ENCODE measurements at places on chromosomes 11 and 22.

DNA sequence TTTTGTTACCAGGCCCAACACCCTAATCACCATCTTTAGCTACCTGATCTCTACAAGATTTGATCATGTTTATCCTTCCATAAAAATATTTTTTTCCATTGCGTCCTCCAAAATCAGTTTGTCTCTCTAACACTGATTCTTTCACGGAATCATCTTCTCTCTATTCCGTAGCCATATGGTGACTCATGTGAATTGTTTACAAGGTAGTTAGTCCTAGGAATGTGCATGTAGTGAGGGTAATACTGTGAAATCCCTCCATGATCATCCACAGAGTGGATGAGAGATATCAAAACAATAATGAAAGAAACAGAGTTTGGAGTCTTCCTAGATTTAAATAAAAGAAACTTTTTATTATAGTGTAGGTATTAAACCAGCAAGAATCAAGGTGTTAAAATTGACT, 230.2 kb downstream of the METTL15 start:
- no peak for DNase-seq

GRCh38 chr11:83039566-83039965, 32.1 kb downstream of the RAB30 start:
- DNase-seq, result no peak

GRCh38 chr11:134592391-134592990, 180.4 kb upstream of the B3GAT1 start:
- peak; percentile 34 for DNase-seq

DNA sequence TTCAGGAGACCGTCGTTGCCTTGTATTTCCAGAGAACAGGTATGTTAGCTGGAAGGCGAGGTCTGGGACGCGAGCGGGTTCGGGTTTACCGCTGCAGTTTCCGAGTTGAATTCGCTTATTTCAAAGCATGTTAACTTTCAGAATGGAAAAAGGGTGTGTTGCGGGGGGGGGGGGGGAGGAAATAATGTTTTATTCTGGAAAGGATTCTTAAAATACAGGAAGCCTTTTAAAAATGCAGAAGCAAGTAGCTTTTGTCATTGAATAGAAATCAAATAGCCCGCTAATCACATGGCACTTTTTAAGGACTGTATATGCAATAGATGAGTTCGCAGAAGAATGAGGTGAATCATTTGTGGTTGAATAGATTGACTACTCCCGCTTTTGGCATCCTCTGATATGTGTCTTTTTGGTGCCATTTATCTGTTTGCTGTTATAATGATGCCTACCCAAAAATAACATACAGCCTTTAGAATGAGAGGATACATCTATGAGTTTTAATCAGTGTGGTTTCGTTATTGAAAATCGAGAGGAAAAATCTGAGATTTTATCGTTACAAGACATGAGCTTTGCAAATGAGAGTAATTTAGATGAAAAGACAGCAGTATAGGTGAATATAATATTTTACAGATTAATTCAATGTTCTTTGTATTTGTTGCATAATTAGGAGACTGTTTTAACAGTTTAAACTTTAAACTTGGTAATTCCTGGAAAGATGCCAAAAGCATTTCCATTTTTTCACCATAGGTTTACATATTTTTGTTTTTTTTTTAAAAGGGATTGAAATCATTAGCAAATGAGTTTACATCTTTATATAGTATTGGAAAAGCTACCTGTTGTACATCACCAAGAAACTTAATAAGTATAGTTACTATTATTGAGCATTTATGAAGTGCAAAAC, 1.7 kb downstream of the PDE3B start:
- DNase-seq, result peak; percentile 6

DNA sequence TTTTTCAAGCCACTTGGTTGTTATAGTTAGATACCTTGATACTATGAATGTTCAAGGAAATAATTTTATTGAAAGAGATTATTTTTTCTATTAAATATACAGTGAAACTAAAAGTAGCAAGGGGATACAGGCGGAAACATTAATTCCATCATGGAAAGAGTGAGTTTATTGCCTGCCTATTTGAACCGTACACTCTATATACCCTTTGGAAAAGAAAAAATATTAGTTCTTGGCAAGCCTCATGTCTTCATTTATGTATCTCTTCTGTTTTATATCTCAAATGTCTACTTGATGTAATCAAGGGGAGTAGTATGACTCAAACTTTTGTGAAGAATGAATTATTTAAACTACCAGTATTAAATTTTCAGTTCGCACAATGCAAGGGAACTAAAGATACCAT, 54.0 kb downstream of the GAS2 start:
- no peak for DNase-seq

- DNase-seq, result peak; percentile 19
Observed at GRCh38 chr11:77147668-77148321, 19.7 kb downstream of the MYO7A start.

- DNase-seq, result no peak
Observed at GRCh38 chr11:27653990-27654758, 46.1 kb downstream of the BDNF start.

DNA sequence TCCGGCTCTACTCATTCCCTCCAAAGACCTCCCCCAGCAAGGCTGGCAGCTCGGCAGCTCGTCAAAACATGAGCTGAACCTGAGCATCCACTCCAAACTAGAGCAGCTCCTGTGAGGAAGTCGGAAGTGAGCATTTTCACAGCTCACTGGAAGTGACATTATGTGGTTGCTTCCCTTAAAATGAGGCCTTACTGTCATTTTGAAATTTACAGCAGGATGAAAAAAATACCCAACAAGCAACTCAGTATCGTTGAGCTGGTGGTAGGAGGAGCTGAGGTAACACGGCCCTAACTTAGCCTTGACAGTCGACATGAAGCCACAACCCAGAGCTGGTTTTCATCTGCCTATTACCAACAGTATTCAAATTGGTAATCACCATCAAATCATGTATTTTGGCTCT, 38.0 kb upstream of the ARFGAP3 start:
- no peak for DNase-seq

DNA sequence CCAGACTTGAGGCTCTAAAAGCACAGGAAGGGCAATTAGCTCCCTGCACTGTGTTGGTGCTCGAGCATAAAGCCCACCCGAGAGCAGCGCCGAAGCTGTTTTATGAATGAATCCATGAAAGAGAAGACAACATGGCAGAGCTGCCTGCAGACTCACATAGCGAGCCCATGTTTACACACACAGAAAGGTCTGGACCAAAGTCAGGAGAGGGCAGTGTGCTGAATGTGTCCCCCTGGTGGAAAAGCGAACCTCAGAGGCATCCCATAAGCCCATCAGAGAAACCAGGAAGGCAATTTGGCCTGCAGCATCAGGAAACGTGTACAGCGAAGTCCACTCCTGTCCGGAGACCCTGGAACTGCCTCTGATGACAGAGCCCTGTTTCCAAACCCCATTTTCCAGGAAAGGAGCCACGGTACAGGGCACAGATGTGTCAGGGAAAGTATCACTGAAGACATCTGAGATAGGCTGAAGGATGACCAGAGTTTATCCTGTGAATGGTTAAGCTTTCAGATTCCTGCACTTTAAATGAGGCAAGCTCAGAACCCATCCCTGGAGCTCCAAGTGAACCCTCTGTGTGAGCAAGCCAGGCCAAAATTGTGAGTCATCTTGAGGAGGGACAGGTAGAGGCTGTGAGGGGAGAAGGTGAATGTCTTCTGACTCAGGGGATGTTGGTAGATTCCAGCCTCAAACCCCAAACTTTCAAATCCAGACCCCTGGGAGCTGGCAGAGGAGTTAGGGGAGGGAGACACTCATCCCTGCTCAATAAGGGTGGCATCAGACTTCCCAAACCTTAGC, 36.9 kb downstream of the CHRDL2 start:
- DNase-seq, result no peak

- DNase-seq, result no peak
Observed at GRCh38 chr22:22872722-22873708, 14.6 kb upstream of the IGLL5 start.

DNA sequence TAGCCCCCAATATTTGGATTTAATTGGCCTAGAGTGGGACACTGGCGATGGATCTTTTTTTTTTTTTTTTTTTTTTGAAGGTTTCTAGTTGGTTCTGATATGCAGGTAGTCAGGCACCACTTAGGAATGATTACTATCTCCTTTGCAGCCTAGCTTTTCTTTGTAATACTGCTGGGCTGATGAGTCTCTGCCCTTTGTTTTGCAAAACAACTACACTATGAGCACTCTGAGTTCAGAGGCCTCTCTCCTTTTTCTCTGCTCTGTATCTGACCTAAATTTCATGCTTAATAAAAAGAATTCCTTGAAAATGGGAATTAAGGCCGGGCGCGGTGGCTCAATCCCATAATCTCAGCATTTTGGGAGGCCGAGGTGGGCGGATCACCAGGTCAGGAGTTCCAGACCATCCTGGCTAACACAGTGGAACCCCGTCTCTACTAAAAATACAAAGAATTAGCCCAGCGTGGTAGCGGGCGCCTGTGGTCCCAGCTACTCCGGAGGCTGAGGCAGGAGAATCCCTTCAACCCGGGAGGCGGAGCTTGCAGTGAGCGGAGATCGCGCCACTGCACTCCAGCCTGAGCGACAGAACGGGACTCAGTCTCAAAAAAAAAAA, 1312.3 kb downstream of the FAM181B start:
- no peak for DNase-seq

DNA sequence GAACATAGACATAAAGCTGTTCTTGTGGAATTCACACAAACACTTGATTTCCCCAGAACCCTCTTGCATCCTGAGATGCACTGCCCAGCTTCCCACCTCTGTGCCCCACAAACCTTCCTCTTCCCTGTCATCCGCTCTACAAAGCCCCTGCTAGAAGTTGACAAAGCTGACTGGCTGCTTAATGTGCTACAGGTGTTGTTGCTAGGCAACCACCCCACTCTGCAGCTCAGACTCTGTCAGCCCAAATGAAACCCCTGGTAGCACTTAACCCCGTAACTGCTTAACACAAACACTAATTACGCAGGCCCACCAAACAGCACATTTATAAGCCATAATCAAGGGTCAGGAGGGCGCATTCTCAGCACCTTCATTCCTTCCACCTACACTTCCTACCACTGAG, 172.0 kb upstream of the CADM1 start:
- no peak for DNase-seq

Measured in stimulated activated CD8-positive, alpha-beta memory T cell treated with anti-CD3 and anti-CD28 coated beads, Interleukin-15, amount 100 ng/mL, for 48 hours (primary cell).